ENCODE measurements at places on chromosomes 6 and 20. TPM values are rescaled to one million over a fixed set of nuclear protein-coding genes. Genes with fewer than 3 reads are reported as not detected.

- DNase-seq = no peak
Observed at GRCh38 chr20:53069132-53069531, 97.0 kb downstream of the TSHZ2 start.

DNA sequence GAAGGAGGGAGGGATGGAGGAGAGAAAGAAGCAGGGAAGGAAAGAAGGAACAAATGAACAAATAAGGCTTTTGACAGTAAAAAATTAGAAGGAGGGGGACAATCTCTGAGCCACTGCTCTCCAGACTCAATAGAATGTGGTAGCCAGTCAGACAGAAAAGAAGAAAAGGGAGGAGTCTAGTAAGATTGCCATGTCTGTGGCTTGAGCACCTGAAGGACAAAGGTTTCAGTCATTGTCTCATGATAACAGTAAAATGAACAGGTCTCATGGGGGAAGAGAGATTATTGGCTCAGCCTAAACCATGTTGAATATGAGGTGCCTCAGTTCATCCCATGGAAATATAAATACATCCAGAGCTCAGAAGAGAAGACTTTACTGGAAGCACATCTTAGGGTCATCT is 14.0 kb upstream of the LOC128125822 start:
- DNase-seq = no peak

DNA sequence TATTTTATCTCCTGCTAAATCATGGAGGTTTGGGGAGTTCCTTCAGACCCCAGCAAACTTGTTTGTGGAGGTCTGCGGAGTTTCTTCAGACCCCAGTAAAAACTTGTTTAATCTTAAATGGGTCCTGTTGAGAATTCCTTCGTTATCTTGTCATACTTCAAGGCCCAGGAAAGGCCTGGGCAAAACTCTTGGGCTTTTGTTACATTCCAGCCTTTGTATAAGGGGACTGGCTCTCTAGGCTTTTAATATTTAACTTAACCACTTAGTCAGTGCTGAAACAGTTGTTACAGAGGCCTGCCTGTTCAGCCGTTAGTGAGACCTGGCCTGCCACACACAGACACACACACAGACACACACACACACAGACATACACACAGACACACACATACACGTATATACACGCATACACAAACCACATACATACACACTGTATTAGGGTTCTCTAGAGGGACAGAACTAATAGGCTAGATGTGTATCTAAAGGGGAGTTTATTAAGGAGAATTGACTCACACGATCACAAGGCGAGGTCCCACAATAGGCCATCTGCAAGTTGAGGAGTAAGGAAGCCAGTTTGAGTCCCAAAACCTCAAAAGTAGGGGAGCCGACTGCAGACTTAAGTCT is 21.3 kb upstream of the CST3 start:
- no peak for DNase-seq

- DNase-seq = no peak
Observed at GRCh38 chr6:166803471-166803870, 152.9 kb downstream of the RNASET2 start.

DNA sequence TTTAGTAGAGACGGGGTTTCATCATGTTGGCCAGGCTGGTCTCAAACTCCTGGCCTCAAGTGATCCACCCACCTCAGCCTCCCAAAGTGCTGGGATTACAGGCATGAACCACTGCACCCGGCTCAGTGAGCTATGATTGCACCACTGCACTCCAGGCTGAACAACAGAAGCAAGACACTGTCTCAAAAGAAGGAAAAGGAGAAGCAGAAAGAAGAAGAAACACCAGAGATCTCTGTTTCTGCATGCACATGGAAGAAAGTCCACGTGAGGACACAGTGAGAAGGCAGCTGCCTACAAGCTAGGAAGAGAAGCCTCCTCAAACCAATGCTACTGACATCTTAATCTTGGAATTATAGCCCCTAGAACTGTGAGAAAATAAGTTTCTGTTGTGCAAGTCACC is 16.0 kb downstream of the ECT2L start:
- DNase-seq = no peak

DNA sequence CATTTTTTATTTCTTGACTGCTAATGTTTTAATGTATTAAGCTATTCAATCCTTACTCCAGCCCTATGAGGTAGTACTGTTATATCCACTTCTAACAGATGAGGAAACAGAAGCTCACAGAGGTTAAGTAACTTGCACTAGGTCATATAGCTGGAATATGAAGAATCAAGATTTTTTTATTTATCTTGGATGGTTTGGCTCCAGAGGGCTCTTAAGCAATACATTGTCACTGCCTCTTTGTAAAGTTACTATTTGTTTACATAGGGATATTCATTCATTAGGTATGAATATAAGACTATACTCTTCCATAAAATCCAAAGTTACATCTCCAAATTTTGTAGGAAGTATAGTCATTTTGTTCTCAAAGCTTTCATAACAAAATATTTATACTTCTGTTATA is 113.8 kb downstream of the LAMP5 start:
- no peak for DNase-seq

- no peak for DNase-seq
Observed at GRCh38 chr6:169024047-169024660, 229.5 kb downstream of the THBS2 start.

DNA sequence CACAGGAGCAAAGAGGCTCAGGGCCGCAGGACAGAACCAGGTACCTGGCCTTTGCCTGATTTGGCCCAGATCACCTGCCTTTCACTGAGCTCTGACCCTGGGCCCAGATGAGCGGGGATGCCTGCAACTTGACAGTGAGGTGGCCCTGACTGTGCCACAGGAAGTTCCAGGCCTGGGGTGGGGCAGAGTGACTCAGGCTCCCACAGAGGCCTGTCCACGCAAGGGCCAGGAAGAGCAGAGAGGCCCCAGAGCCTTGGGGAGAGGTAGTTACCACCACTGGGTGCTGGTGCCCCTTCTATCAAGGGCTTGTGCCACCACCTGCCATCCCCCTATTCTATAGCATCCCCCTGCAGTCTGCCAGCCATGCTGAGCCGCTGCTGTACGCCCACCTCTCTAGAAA is 4.1 kb upstream of the NOL4L start:
- DNase-seq = no peak

GRCh38 chr6:47135772-47136171 is 93.6 kb upstream of the ADGRF1 start:
- DNase-seq = no peak

DNA sequence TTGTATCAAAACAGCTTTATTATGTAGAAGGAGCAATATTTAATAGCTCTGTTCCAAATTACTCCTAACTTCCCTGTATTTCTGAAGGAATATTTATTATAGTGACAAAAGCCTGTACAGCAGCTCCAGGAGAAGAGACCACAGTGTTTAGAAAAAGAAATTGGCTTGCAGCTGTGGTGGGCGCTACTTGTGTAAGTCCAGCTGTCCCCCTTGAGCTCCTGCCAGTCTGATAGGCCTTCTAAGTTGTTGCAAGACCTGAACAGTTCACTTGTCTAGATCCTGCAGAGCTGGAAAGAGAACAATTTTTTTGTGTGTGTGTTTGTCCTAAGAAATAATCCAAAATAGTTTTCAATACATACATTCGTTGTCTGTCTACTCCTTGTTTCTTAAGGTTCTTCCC is 86.6 kb downstream of the JARID2 start:
- DNase-seq = no peak

- no peak for DNase-seq
Observed at GRCh38 chr20:45983279-45983743, 11.3 kb upstream of the ZNF335 start.

- DNase-seq = no peak
Observed at GRCh38 chr6:56458324-56458884, 184.3 kb downstream of the DST start.

DNA sequence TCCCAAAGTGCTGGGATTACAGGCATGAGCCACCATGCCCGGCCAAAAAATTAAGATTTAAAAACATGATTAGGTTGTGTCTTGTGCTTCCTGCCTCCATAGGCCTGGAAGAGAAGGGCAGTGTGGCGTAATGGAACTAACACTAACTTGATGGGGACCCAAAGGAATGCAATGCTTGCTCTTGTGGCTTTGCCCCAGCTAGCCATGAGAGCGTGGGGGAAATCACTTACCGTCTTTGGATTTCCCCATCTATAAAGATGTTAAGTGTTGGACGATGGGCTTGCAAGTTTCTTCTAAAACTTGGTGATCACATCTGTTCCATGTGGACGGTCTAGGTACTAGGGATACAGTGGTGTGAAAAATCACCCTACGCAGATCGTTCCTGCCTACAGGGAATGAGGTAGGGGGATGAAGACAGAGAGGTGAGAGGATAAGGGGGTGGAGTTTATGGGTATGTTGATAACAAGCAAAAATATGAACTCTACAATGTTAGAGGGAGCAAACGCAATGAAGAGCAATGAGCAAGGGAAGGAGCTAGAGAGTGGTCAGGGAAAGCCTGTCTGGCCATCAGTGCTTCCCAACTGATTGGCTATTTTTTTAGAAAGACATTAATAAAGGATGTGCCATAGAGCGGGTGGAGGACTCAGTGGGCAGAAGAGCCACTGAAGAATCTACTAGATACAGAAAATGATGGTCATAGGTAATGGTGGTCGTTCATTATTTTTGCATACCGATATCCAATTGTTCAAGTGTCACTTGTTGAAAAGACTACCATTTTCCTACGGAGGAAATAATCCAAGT is 165.2 kb downstream of the BCAS1 start:
- no peak for DNase-seq

- no peak for DNase-seq
Observed at GRCh38 chr20:854601-855000, 21.1 kb downstream of the FAM110A start.

DNA sequence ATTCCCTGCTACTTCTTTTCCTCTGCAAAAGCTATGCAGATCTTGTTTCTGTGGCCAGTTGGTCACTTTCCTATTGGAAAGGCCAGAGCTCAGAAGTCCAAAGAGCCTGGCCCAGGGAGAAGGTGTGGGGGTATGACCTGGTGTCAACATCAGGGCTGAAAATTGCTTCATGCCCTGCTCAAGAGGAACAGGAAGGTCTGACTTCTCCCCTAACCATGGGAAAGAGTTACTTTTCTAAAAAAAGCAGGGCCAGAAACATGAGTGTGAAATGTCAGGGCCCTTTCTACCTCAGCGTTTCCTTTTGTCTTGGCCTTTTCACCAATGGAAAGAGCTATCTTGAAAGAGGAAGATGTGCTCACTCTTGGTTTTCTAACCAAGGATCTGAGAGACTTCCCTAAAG is 117.4 kb downstream of the MAFB start:
- DNase-seq = no peak

PSMB8 gene
- total RNA-seq = 18.7 TPM

TCF19 gene
- total RNA-seq = 7.1 TPM

EYA2 gene
- total RNA-seq = 16.3 TPM

CST11 gene
- total RNA-seq = not detected
